ENCODE measurements at places on chromosomes 12 and 14.

- peak; percentile 20 for DNase-seq
These were observed 561.9 kb downstream of the FLRT2 start for GRCh38 chr14:86091811-86092210.

DNA sequence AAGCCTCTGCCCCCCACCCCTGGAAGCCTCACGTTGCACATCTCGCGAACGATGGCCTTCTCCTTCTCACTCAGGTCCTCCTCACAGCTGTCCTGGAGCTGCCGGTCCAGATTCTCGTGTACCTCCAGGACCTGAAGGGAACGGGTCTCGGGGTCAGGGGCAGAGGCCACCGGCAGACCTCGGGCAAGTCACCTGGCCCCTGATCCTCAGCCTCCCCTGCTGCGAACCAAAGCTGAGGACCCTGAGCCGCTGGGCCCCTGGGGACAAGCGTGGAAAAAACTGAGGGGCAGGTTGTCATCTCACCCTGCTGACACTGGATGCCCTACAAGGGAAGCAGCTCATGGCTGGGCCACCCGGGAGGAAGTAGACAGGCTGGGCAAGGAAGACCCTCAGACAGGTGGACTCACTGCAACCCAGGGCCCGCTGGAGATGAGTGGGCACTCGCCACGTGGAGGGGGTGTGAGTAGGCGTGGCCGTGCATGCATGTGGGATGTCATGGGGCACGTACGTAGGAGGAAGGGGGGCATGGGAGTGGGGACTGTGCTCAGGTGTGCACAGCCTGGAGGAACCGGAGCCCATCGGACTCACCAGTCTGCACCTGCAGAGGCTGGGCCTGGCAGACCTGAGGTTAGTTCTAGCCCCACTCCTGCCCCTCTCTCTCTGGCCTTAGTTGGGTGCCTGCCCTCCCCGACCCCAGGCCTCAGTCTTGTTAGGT lies 35.1 kb downstream of the CCNK start:
- DNase-seq: no peak

GRCh38 chr12:124224535-124225110 lies 70.3 kb upstream of the RFLNA start:
- DNase-seq: no peak

- no peak for DNase-seq
These were observed 19.5 kb upstream of the NUBPL start for GRCh38 chr14:31541702-31542101.

GRCh38 chr12:26029736-26030022 lies 71.2 kb downstream of the RASSF8 start:
- no peak for DNase-seq

DNA sequence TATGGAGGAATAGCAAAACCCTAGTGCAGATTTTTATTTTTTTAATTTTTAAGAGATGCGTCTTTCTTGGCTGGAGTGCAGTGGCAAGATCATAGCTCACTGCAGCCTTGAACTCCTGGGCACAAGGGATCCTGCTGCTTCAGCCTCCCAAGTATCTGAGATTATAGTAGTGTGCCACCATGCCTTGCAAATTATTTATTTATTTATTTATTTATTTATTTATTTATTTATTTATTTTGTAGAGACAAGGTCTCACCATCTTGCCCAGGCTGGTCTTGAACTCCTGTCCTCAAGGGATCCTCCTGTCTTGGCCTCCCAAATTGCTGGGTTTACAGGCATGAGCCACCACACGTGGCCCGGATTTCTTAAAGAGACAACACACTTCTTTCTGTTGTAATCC lies 1158.8 kb downstream of the AACS start:
- no peak for DNase-seq

DNA sequence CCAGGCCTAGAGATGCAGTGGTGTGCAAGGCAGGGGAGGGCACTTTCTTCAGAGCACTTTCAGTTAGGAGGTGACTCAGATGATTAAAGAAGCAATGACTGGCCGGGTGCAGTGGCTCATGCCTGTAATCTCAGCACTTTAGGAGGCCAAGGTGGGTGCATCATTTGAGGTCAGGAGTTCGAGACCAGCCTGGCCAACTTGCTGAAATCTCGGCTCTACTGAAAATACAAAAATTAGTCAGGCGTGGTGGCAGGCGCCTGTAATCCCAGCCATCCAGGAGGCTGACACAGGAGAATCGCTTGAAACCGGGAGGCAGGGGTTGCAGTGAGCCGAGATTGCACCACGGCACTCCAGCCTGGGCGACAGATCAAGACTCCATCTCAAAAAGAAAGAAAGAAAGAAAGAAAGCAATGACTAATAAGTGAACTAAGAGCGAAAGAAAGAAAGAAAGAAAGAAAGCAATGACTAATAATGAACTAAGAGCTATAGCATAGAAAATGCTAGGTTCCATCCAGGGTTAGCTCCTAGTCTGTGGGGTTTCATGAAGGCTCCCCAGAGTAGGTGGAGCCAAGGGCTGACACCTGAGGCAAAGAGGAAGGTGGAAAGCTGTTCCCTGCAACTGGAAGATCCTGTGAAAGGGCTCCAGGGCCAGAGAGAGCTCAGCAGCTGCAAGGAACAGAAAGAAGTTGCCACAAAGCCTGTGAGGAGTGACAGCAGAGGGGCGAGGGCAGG lies 334.5 kb downstream of the CACNA1C start:
- DNase-seq: no peak

- no peak for DNase-seq
These were observed 91.8 kb downstream of the SLC38A1 start for GRCh38 chr12:46177025-46177424.

GRCh38 chr14:83568141-83568540 lies 1961.8 kb upstream of the FLRT2 start:
- DNase-seq: no peak

DNA sequence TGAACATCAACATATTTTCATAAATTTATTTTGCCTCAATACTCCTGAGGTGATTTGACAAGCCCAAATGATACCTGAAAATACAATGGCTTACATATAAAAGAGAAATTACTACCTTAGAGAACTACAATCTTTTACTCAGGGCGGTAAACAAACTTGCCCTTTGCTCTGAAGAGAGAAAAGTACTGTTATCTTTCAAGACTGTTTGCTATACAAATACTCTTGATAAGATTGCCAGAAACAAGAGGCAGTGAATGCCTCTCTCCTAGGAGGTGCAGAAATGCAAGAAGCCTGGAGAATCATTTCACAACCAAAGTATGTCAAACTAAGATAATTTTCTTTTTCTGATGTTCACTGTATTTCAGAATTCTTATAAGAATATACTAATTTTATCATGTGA lies 160.3 kb downstream of the ALX1 start:
- no peak for DNase-seq

- DNase-seq: no peak
These were observed 270.7 kb upstream of the PDE3A start for GRCh38 chr12:20097626-20098025.

DNA sequence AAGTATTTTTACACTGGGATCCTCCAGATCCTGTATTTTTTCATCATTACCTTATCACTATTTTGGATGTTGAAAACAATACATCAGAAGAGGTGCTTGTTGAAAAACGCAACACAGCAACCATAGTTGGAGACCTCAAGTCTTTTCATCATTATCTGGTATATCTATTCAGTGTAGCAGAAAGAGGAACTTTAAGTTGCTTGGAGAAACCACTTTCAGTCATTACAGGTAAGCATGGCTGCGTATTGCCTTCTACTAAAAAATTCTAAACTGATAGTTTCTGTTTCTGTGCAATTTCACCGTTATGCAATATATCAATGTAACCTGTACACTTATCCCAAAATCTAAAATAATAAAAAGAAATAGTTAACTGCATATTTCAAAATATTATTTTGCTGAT lies 32.2 kb upstream of the PTPRQ start:
- DNase-seq: no peak
